T-cell (primary cell): ENCODE measurements at places on chromosomes 13 and 19. TPM values are rescaled to one million over a fixed set of nuclear protein-coding genes. Genes with fewer than 3 reads are reported as not detected.

GRCh38 chr19:42250183-42250665 is 4.7 kb downstream of the ERF start:
- no peak overlapping the region for H3K4me3 ChIP-seq
- H3K36me3 ChIP-seq = no peaks in the 10 kb centered on the region
- no peaks in the 10 kb centered on the region for H3K27me3 ChIP-seq

GRCh38 chr19:39106194-39106593 is 19.4 kb upstream of the PAK4 start:
- no peak overlapping the region for H3K27ac ChIP-seq
- peaks cover 14% of the 10 kb centered on the region for H3K27me3 ChIP-seq
- no peak for DNase-seq
- no peaks in the 10 kb centered on the region for H3K36me3 ChIP-seq

Gene RHPN2
- 0.66 TPM for total RNA-seq

Gene EBI3
- not detected for total RNA-seq
